HL-60 (cell line): ENCODE measurements at places on chromosomes 12 and 14.

GRCh38 chr12:94157981-94158411 lies 9.6 kb downstream of the PLXNC1 start:
- DNase-seq = no peak

GRCh38 chr14:95776798-95777534 lies 63.0 kb upstream of the TCL1A start:
- no peak for DNase-seq

GRCh38 chr14:52058341-52058740 lies 10.5 kb downstream of the NID2 start:
- DNase-seq = no peak

GRCh38 chr14:81178063-81178462 lies 42.7 kb downstream of the GTF2A1 start:
- no peak for DNase-seq

- no peak for DNase-seq
Observed at GRCh38 chr12:67792185-67792584, 143.6 kb downstream of the DYRK2 start.

- DNase-seq = no peak
Observed at GRCh38 chr12:51185171-51185717, 12.3 kb upstream of the TFCP2 start.

- peak; percentile 91 for DNase-seq
Observed at GRCh38 chr14:75333606-75334548, 55.2 kb downstream of the FOS start.

- DNase-seq = no peak
Observed at GRCh38 chr12:20439626-20440025, 71.3 kb downstream of the PDE3A start.

GRCh38 chr12:57604992-57605810 lies 577 bp downstream of the DTX3 start:
- no peak for DNase-seq
